Foreskin fibroblast (primary cell): ENCODE measurements at places on chromosomes 13 and 19.

DNA sequence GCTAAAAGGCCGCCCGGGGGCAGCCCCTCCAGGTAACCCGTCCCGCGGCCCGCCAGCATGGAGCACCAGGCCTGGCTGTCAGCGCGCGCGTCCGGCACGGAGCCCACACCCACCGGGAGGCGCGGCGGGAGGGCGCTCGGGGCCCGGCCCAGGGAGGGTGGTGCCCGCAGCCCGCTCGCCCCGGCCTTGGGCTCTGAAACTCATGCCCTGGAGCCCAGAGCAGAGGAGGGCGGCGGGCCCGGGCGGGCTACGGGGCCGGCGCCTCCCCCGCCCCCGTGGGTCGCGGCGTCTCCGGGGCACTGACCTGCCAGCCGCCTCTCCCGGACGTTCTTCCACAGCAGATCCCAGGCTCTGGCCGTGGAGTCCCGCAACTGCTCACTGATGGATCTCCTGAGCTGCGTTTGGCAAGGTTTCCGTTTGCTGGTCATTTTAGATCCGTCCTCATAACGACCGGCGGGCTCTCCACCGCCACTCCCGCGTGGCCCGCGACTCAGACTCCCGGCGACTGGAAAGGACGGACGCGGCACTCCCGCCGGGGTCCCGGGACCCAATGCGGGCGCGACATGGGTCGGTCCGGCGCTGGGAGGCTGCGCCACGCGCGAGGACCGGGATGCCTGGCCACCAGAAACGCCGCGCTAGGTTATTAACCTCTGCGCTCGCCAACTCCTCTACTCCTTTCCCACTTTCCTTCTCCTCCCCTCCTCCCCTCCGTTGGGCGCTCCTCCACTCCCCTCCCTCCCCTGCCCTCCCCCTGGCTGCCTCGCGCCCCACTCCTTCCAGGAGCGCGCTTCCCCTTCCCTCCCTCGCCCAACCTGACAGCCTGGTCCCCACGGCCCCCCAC is 64.7 kb upstream of the STARD13 start:
- DNase-seq = peak; percentile 70

- peak; percentile 3 for DNase-seq
Observed at GRCh38 chr13:34833562-34834182, 108.4 kb upstream of the NBEA start.

DNA sequence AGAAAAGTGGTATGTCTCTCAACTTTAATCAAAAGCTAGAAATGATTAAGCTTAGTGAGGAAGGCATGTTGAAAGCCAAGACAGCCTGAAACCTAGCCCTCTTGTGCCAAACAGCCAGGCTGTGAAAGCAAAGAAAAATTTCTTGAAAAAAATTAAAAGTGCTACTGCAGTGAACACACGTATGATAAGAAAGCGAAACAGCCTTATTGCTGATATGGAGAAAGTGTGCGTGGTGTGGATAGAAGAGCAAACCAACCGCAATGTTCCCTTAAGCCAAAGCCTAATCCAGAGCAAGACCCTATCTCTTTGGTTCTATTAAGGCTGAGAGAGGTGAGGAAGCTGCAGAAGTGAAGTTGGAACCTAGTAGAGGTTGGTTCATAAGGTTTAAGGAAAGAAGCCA is 96.4 kb downstream of the ZDHHC20 start:
- DNase-seq = no peak

DNA sequence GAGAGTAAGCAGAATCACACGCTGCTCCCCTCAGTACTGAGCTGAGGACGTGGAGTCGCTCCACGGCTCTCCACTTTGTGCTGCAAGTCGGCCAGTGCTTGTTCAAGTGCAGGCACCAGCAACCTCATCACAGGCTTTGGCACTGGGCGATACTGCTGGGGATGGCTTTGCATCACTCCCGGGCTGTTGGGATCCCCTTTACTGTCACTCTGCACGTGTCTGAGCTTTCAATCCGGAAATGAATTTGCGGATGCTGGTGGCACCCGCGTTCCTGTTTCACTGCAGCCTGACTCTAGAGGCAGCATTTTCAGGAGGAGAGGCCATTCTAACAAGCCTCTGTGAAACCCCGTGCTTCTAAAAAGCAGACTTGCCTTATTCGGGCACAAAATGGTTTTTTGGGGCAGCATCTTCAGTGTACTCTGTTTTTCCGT is 19.1 kb downstream of the SMARCA4 start:
- no peak for DNase-seq

DNA sequence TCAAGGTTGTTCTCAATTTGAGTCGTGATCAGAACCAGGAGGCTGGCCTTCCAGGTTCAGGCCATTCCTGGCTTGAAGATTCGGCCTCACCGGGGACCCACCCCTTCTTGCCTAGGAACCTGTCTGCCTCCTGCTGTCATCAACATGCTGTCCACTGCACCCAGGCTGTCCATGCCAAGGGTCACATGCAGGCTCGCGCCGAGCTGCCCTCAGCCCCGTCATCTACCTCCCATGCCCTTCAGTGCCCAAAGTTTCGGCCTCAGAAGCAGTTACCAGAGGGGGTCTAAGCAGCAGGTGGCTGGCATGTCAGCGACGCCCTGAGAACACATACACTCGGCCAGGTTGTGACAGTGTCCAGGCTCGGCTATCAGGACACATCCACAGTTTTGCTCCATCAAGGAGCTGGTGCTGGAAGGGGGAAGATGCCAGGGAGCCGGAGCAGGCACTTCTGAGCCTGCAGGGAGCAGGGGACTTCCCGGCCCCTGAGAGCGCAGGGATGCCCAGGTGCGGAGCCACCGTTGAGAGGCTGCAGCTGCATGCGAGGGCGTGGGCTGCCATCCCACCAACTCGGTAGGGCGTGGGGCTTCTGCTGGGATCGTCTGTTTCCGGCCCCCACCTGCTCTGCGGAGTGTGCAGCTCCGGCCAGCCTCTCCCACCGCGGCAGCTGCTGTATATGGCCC is 590.9 kb upstream of the SLITRK5 start:
- DNase-seq = no peak

GRCh38 chr19:39507715-39508364 is 7.1 kb upstream of the SELENOV start:
- no peak for DNase-seq

- no peak for DNase-seq
Observed at GRCh38 chr13:99027260-99027659, 49.4 kb upstream of the DOCK9 start.

GRCh38 chr19:45121827-45122345 is 28.9 kb downstream of the PPP1R37 start:
- DNase-seq = no peak

DNA sequence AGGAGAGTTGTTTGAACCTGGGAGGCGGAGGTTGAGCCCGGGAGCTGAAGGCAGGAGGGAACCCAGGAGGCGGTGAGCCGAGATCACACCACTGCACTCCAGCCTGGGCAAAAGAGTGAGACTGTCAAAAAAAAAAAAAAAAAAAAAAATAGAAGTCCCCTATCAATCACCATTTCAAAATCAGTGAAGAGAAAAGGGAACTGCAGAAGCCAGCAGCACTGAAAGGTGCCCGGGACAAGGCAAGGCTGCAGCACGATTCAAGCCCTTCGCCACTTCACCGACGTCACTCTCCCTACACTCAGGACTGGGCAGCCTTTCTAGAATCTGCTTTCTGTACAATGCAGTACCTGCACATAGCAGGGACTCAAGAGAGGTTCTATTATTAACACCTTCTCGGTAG is 21.9 kb upstream of the USP12 start:
- DNase-seq = no peak

DNA sequence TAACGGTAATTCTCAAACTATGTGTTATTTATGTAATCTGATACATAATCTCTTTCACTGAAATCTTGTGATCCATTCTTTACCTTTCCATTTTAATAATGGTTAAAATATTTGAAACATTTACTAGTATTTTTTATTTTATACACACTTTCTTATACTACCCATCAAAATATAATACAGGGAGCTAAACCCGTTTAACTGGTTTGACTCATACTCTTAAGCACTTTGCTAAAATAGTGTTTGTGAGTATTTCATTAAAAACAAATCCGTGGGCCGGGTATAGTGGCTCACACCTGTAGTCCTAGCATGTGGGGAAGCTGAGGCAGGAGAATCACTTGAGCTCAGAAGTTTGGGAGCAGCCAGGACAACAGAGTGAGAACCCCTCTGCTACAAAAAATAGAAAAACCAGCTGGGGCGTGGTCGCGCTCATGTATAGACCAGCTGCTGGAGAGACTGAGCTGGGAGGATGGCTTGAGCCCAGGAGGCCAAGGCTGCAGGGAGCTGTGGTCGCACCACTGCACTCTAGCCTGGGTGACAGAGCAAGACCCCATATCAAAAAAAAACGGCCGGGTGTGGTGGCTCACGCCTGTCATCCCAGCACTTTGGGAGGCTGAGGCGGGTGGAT is 43.8 kb upstream of the DCUN1D2 start:
- DNase-seq = no peak

DNA sequence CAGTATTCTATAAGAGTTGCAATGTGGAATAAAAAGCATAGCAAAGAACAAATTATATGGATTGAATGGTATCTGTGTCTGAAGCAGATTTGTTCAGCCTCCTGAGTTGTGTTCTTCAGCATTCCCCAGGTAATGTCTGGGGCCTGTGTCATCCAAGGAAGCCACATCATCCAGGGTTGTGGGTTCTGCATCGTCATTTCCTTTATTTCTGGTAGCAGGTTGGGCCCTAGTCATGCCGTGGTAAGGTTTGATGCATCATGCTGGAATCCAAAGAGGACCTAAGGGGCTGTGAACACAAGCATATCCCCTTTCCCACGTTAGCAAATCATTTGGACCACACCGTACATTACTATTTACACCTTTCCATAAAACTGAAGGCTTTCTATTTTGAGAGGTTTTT is 131.0 kb upstream of the ZNF91 start:
- DNase-seq = no peak

DNA sequence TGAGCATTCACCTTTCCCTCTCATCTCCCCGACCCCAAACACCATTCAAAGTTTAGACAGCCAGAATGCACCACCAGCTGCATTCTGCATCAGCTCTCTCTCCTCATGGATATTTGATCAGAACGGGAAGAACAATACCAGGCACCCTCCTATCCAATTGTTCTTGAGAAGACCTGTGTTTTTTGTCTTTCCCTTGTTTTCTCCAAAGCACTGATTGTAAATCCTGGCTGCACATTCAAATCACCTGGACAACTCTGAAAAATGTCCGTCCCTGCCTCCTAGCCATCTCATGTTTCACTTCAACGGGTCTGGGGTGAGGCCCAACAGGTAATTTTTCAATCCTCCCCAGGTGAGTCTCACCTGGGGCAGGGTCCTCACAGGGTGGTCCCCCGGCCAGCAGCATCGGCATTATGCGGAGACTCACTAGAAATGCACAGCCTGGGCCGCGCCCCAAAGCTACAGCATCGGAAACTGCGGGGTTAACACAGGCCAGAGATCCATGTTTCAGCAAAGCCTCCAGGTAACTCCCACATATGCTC is 5.5 kb downstream of the IRS2 start:
- DNase-seq = no peak

DNA sequence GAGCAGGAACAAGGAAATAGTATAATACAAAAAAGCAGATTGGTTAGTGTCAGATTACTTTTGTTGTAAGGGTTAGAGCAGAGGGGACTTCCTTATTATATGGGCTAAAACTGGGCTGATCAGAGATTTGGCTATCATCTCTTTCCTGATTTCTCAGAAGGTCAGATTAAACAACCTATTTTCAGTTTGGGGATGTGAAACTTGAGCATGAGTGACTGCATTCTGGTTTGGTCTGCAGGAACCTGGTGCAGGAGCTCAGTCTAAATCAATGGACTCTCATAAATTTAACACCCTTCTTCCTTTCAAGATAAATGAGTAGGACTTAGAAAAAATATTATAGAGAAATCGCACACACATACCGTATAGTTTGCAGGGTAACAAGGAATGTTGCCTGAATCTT is 12.9 kb upstream of the RFXAP start:
- no peak for DNase-seq

DNA sequence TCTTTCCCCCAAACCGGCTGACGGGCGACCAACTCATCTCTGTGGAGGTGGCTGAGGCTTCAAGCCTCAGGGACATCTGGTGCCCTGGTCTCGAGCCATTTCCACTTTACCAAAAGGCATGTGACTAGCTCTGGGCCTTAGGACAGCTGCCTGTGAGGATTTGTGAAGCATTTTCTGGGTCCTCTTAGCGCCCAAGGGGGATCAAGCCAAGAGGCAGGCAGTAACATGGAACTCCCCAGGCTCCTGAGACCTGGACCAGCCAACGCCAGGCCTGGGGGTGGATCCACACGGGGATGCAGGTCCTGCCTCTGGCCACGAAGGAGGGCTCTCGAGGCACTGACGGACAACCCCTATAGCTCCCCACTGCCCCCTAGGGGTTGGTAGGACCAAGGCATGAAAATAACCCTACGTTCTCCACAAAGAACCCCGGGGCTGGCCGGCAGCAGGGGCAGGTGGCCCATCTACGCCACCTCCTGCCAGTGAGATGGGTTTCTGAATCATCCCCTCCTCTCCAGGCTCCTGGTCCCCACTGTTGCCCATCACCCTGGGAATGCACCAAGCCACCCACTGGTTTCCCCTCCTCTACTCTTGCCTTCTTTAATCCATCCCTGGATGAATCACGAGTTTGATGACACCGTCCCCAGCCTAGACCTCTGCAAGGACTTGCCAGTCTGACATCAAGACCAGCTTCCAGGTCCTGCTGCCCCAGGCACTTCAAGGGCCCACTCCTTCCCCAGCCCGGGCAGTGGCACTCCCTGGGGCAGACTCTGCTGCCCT is 7.0 kb upstream of the MYDGF start:
- DNase-seq = peak; percentile 72

GRCh38 chr19:35114353-35115176 is 1.1 kb upstream of the FXYD3 start:
- peak; percentile 71 for DNase-seq

DNA sequence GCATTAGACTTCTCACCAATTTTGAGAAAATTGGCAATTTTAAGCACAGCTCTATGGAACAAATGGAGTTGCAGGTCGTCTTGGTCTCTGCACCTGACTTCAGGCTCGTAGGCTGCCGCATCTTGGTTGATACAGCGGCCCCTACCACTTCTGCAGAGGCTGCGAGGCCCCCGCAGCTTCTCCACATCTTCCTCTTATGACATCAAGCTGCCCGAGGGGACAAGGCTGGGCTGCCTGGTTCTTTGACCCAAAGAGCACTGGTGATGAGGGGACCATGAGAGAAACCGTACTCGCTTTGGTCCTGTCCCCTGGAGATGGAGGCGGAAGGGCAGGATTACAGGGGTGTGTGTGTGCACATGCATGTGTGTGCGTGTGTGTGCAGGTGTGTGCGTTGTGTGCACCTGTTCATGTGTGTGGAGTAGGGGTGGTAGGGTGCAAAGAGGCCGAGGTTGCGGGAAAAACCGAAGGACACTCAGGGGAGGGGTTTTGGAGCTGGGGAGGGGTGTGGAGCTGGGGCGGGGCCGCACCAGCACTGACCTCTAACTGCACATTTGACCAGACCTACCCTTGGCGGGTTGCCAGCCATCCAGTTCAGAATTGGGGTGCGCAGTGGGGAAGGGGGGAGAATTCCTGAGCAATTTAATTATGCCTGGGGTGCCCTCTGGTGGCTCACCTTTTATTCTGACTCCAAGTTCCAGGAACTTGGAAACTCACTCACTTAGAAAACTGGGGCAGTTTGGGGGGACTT is 65.1 kb upstream of the ARHGEF7 start:
- DNase-seq = peak; percentile 56

DNA sequence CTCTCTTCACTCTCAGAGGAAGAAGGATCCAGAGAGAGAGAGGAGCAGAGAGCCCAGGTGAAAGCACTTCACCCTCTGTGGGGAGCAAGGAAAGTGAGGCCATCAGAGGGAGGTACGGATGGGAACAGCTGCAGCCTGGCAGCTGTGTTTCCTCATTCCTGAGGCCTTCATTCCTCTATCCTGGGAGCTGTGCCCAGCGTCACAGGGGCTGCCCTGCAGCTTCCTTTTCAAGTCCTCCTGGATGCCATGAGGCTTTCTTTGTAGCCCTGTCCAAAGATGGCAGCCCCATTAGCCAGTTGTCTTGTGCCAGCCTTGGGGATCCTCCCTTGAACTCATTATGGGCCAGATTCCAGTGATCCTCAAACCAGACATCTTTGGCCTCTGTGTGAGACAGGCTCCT is 76.8 kb upstream of the PCDH8 start:
- no peak for DNase-seq
